ENCODE measurements at places on chromosomes 6 and 20.

GRCh38 chr20:371755-372542 lies 8.6 kb upstream of the TRIB3 start:
- DNase-seq = peak; percentile 52

DNA sequence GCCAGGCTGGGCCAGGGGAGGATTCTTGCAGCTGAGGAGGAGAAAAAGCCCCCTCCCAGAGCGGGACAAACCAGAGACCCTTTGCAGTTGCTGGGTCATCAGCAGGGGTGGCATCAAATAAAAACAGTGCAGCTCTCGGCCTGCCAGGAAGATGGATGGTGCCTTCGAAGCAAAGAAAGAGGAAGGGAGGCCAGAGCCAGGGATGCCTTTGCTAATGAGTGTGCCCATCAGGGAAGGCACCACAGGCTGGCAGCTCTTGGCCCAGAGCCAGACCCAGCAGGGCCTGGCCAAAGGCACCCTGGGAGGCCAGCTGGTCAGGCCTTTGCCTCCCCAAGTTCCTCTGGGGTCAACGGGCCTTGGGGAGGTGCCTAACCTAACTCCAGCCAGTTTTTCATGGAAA lies 26.3 kb upstream of the ZNF318 start:
- DNase-seq = no peak

- no peak for DNase-seq
Measured at GRCh38 chr6:151464702-151465101, 12.8 kb upstream of the RMND1 start.

DNA sequence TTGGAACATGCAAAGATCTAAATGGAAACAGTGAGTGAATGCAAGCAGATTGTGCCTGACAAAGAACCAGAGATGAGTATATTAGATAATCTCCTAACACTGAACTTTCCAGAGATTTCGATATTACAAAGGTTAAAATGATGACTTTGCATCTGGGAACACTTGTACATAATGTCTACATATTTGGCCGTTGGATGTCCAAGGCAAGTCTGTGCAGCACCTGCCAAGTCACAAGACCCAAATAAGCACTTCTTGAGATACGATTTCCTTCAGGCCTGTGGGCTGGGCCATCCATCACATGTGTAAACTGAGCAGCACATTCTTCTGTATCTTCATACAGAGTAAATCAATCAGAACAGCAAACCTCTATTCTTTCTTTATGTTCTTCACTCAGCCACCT lies 32.5 kb upstream of the SMLR1 start:
- no peak for DNase-seq

GRCh38 chr6:3867641-3868502 lies 18.7 kb downstream of the FAM50B start:
- no peak for DNase-seq

DNA sequence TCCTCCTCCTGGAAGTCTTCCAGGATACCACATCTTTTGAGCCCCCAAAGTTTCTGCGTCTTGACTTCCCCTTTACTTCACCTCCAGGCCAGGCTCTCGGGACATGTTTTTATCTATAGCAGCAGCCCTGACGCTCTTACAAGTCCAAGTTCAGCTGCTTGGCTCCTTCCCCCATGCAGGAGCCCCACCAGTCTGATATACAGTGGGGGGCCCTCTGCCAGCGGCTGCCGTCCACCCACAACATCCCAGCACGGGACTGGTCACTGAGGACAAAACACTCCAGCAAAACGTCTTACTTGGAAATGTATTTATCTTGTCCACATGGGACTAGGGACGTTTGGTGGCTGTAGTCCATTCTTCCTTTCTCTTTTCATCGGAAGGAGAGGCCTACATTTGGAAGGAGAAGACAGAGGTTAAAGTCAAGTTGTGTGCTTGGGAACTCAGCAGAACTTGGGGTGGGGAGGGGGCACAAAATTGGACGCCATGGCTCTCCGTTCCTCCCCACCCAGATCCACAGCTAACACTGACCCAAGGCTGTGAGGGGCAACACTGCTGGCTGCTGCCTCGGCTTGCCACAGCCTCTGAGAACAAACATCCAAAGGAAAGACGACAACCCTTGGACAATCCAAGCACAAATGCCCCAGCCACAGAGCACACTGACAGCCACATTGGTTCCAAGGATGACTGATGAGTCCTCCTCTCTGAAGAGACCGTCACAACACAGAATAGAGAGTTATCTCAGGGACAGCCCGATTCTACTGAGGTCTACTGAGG lies 79.2 kb downstream of the PRND start:
- DNase-seq = no peak

DNA sequence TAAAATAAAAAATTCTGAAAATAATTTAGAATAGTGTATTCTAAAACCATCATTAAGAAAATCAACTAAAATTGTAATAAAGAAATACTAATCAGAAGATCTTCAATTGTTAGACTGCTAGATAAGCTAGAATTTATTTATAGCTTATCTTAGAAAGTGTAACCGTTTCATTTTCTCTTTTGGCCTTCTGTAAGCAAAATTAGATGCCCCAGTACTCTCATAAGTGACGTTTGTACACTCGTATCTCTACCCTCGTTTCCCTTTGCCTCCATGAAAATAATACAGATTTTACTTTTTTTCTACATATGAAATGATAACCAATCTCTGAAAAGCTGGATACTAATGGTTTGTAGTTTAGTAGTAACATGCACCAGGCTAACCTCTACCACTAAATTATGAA lies 19.8 kb downstream of the DSE start:
- DNase-seq = no peak

Data from left colon (tissue), 2 donors.